Lower lobe of right lung (tissue), 2 donors: ENCODE measurements at places on chromosomes 1 and 21. TPM values are rescaled to one million over a fixed set of nuclear protein-coding genes. Genes with fewer than 3 reads are reported as not detected.

Gene WLS
- total RNA-seq: 85.2 TPM

Gene SYCP1
- not detected for total RNA-seq

Gene FMO2
- total RNA-seq: 288 TPM

Gene ADAMTS4
- total RNA-seq: 1.4 TPM

Gene SPATC1L
- 8.6 TPM for total RNA-seq

Gene ENTREP3
- 22.9 TPM for total RNA-seq

Gene AADACL3
- total RNA-seq: not detected

Gene C1orf141
- total RNA-seq: 2.2 TPM

Gene LRRN2
- total RNA-seq: 2.5 TPM

Gene CREB3L4
- 12.2 TPM for total RNA-seq

Gene KCNN3
- 4.4 TPM for total RNA-seq

Gene HLCS
- 17.1 TPM for total RNA-seq

Gene HSPA13
- 19.0 TPM for total RNA-seq

Gene KRTAP11-1
- total RNA-seq: not detected
